Breast epithelium (tissue), 4 donors: ENCODE measurements at places on chromosomes 11 and 22. TPM values are rescaled to one million over a fixed set of nuclear protein-coding genes. Genes with fewer than 3 reads are reported as not detected.

Gene OR56A1
- total RNA-seq = not detected

DNA sequence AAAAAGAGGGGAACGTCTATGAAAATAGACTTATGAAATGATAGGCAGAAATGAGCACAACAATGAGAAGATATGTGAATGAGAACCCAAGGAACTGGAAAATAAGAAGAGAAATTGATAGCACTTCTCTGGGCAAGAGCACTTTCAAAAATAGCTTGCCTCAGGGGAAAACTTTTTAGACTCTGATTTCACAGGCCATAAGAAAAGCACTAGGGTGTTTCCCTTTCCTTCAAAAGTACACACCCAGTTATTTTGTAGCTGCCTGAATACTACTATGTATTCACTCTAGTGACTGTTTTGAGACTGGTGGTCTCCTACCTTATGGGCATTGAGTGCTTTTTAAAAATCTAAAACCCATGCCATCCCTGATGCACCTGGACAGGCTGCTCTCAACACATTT is 172.3 kb upstream of the SOX6 start:
- DNase-seq = no peak

GRCh38 chr11:130118165-130118564 is 41.4 kb upstream of the ST14 start:
- DNase-seq = no peak

Gene ZNF280B
- total RNA-seq = 0.64 TPM

GRCh38 chr11:131449036-131450019 is 78.9 kb downstream of the NTM start:
- no peak for DNase-seq

Gene EHD1
- total RNA-seq = 45.4 TPM

Gene C11orf91
- not detected for total RNA-seq

DNA sequence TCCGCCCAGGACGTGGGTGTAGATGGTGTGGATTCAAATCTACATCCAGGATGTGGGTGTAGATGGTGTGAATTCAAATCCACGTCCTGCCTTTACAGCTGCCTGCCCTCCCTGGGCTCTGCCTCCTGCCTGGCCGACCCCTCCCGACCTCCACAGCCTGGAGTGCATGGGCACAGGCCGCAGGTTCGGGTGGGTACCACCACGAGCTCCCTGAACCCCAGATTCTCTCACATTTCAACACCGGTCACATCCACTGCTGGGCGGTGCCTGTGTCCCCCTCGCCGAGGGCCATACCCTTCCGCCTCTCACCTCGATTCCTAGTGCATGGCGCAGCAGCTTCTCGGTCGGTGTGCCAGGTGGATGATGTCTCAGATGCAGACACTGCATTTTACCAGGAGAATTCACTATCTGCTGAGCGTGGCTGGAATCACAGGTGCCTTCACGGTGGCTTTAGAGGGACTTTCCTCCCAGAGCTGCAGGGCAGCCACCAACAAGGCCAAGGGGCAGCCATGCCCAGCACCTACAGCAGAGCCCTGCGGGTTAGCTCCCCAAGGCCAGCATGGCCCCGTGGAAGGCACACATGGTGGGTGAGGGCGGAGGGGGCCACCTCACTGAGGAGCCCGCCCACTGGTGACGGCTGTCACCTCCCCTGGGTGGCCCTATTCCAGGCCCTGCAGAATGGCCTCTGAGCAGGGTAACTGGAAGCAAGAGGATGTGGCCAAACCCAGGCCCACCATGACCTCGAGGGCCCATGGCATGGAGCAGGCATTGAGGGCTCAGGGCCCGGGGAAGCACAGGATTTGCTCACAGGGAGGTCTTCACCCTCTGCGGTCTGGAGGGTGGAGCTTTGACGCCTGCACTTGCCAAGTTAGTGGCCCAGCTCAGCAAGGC is 638.5 kb downstream of the TBC1D22A start:
- peak; percentile 19 for DNase-seq

GRCh38 chr22:19821523-19822300 is 33.0 kb downstream of the GNB1L start:
- DNase-seq = peak; percentile 15

DNA sequence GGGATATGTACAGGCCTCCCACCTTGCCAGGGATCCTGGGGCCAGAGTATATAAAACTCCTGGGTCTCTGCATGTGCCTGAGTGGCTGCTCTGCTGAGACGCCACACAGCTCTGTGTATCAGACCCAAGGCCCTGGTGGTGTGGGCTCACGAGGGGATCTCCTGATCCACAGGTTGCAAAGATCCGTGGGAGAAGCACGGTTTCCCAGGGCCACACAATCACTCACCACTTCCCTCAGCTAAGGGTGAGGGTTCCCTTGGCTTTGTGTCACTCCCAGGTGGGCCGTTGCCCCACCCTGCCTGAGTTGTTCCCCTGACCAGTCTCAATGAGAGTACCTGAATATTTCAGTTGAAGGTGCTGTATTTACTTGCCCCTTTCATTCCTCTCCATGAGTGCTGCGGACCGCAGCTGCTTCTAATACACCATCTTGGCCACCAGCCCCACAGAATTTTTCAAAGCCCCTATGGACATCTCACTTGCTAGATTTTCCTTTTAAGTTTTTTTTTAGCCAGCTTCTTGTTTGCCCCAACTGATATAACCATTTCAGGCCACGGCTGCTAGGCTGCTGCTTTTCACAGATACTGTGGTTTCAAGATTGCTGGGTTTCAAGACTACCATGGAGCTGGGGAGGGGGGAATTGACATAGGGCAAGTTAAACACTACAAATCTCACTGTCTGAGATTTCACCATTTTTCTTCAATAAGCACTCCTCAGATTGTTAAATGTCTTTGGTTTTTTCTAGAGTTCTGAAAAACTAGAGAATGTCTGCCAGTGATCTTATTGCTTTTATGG is 13.7 kb upstream of the DEPDC7 start:
- DNase-seq = no peak

DNA sequence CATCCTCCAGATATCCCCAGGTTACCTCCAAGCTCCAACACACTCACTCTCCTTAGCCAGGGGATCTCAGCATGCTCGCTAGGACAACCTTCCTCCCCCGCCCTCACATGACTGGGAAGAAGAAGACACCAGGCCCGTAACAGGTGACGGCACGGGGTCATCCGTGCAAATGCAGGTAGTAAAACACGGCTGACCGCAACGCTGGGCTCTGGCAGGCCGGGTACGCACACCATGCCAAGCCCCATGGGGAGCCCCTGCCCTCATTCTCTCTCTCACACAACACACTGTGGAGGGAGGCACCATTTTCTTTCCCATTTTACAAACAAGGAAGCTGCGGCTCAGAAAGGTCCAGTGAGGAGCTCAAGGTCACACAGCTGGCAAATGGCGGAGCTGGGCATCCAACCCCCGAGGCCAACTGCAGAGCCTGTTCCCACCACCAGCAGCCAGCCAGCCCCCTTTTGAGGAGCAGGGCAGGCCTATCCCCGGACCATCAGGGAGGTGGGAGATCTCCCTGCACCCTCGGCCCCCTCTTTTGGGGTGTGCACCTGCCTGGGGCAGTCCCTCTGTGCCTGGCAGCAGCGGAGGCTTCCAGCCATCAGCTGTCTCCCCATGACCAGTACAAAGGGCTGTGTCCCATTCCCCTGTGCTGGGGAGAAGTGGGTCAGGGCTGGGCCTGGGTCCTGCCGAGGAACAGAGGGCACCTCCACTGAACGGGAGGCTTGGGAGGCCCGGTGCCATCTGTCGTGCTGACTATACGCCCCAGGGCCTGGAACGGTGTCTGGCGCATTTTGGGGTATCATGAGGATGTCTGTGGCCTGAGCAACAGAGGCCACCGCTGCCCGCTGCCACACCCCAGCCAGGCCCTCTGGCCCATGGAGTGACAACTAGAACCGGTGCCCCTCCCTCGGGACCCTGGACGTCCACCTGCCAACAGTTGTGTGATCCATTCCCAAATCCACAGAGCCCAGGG is 280.9 kb downstream of the CTTN start:
- DNase-seq = no peak

Gene TREH
- total RNA-seq = not detected

DNA sequence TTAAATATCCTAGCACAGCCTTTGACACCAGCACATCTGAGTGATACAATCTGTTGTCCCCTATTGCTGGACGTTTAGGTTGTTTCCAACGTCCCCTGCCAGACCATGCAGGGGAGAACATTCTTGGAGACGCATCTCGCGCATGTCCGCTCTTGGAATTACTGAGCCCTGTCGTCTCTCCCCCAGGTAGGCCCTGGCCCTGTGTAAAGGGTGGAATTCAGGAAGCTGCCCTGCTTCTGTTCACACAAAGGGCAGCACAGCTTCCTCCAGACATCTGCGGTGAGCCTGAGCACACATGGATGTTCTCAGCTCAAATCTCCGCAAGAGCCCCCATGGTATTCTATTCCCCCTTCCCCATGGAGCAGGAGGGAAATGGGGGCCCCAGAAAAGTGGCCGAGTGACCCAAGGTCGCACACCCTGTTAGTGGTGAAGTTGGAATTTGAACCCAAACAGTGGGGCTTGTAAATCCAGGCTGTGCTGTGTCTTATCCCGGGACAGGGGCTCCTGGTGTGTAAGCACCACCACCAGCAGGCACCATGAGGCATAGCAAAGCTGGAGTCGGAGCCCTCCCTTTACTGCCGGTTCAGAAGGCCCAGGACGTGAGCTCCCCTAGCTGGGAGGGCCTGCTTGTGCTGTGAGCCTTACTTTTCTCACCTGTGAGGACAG is 5.0 kb upstream of the FGF19 start:
- DNase-seq = no peak

DNA sequence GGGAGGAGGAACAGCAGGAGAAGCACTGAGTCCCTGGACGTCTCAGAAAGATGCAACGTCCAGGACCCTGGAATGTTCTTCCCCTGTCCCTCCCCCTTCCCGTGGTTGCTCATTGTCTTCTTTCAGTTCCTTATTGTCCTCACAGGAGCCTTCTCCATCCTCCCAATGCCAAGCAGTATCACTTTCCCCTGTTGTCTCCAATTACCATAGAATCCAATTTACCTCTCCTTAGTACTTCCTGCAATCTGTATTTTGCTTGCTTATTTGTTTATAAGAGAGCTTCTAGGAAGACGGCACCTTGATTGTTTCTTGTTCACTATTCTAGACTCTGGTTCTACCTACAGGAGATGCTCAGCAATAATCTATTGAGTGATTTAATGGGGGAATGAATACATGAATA is 1273.7 kb downstream of the LRRC4C start:
- DNase-seq = no peak

DNA sequence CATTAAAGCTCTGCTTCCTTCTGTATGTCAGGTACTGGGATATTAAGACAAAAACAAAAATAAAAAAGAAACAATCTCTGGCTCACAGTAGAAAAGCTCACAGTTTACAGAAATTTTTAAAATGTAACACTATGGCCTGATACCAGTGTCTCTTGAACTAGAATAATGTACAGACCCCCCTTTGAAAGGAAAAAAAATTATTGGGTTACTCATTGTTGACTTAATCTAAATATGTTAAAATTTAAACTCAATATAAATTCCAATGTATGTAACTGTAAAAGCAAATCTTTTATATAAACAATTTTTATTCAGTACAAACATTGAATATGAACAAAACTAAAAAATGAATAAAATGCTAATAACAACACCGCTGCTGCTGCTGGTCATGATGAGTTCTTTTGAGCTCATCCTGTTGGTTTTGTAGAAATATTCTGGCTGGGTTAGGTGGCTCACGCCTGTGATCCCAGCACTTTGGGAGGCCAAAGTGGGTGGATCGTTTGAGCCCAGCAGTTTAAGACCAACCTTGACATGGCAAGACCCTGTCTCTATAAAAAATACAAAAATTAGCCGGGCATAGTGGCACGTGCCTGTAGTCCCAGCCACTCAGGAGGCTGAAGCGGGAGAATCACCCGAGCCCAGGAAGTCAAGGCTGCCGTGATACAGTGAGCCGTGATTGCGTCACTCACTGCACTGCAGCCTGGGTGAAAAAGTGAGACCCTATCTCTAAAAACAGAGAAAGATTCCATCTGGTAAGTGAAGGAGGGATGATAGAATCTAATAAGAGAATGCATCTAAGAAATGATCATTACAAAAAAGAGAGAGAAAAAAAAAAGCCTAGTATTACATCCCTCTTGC is 11.8 kb upstream of the KCNE3 start:
- DNase-seq = no peak

Gene C11orf42
- not detected for total RNA-seq

DNA sequence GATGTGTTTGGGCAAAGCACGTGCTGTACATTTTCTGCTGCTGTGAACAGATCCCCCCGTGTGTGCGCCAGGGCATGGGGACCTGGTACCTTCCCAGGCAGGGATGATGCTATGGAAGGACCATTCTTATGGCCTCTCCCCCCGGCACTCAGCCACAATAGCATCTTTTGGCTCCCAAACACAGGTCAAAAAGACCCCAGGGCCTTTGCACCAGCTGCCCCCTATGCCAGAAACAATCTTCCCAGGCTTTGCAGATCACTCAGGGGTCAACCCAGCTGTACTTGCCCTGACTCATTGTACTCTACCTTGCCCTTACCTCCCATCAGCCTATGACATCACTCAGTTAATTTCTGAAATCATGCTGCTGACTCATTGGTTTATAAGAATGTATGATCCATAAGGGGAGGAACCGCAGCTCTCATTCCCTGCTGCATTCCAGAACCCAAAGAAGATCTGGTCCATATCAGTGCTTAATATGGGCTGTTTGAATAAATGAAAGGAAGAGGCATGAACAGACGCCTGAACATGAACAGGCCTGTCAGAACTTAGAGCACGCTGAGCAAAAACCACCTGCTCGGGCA is 100.7 kb downstream of the CELSR1 start:
- no peak for DNase-seq

Gene CREB3L1
- total RNA-seq = 5.1 TPM

Gene MYH9
- 268 TPM for total RNA-seq

DNA sequence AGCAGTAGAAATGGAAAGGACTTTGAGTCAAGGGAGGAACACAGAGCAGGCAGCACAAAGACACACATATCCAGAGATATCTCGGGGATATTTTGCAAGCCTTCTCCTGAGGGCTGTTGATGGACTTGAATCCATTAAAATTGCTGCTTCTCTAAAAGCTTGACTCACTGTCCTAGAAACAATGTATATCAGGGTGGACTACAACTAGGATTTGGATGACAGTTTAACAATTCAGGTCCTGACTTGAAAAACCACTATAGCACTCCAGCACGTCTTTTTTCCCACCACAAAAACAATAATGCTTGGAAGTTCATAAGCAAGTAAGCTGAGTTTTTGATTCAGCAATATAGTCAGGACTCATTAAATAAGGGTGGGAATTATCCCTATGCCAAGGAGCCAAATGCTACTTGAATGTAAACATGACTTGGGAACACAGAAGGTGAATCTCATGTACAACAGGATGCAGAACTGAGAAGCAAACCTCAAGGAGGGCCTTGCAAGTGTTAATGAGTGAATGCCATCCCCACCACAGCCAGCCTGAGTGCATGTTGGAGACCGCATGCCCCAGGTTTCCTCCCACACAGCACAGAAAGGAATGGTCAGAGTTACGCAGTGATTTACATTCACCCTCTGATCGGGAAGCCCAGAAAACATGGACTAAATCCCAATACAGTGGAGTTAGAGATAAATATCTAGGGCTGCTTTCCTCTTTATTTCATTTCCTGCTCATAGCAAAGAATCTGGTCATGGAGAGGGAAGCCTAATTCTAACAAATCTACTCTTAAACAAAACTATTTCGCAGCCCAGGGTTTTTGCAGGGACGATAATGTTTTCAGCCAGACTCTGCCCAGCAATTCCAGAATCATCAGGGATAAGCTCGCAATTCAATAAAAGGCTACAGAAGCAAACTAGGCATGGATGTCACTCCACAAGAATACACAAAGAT is 98.4 kb upstream of the OR9G4 start:
- no peak for DNase-seq

- no peak for DNase-seq
These were observed 30.5 kb downstream of the MRGPRD start for GRCh38 chr11:68950270-68950669.

Gene PHOX2A
- total RNA-seq = not detected
